ENCODE measurements at places on chromosomes 2 and 18. TPM values are rescaled to one million over a fixed set of nuclear protein-coding genes. Genes with fewer than 3 reads are reported as not detected.
A peak's percentile ranks its signal among the peaks of the same experiment; 100 is the strongest.

- no peaks in the 10 kb centered on the region for H3K36me3 ChIP-seq
- H3K27ac ChIP-seq: no peak overlapping the region
- H3K27me3 ChIP-seq: no peaks in the 10 kb centered on the region
- no peaks in the 10 kb centered on the region for H3K4me1 ChIP-seq
Observed at GRCh38 chr18:8359076-8359475, 250.2 kb upstream of the RAB12 start.

DNA sequence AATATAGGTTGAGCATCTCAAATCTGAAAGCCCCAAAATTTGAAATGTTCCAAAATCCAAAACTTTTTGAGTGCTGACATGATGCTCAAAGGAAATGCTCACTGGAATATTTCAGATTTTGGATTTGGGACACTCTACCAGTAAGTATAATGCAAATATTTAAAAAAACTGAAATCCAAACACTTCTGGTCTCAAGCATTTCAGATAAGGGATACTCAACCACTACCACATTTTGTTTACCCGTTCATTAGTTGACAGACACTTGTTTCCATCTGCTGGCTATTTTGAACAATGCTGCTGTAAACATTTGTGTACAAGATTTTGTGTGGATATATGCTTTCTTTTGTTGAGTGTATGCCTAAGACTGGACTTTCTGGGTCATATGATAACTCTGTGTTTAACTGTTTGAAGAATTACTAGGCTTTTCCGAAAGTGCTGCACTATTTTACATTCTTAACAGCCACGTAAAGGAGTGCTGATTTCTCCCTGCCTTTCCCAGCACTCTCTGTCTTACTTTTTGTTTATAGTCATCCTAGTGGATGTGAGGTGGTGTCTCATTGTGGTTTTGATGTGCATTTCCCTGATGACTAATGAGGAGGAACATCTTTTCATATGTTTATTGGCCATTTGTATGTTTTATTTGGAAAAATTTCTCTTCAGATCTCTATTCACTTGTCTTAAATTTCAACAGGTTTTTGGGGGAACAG, 19.5 kb upstream of the DCDC2C start:
- no peak overlapping the region for H3K4me3 ChIP-seq
- no peaks in the 10 kb centered on the region for H3K27me3 ChIP-seq
- H3K4me1 ChIP-seq: no peaks in the 10 kb centered on the region
- no peak for DNase-seq
- no peaks in the 10 kb centered on the region for H3K36me3 ChIP-seq
- no peak overlapping the region for H3K27ac ChIP-seq

GRCh38 chr18:22293417-22293816, 124.0 kb downstream of the GATA6 start:
- no peak overlapping the region for H3K27ac ChIP-seq
- no peak for DNase-seq
- H3K36me3 ChIP-seq: no peaks in the 10 kb centered on the region
- no peaks in the 10 kb centered on the region for H3K4me1 ChIP-seq

GRCh38 chr2:12722447-12723316, 5.9 kb downstream of the TRIB2 start:
- peak overlapping the region; percentile 79 for H3K4me3 ChIP-seq
- no peak for DNase-seq
- H3K27ac ChIP-seq: no peak overlapping the region
- peaks cover 14% of the 10 kb centered on the region for H3K27me3 ChIP-seq
- H3K4me1 ChIP-seq: peaks cover 98% of the 10 kb centered on the region

Gene IL36G
- total RNA-seq: not detected

DNA sequence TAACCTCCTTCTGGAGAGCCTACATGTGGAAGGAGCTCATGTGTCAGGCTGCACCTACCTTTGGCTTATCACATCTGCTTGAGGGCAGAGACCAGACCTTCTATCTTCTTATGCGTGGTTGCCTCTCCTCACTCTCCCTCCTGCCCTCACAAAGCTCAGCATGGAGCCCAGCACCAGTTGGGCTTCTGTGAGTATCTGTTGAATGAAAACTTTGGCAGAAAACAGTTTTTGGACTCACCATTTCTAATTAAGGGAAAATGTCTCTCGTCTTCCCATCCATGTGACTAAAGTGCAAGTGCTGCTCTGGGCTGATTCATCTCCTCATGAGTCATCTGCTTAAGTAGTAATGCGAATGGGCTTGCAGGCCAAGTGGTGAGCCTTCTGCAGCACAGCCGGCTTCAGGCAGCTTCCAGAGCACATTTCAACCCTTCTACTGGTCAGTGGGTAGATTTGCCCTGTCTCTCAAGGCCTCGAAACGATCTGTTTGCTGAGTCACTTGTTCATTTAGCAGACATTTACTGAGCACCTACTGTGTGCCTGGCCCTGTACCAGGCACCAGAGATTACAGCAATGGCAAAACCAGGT, 102.6 kb downstream of the VSNL1 start:
- H3K4me1 ChIP-seq: peaks cover 22% of the 10 kb centered on the region
- H3K4me3 ChIP-seq: no peak overlapping the region
- H3K27me3 ChIP-seq: no peaks in the 10 kb centered on the region
- H3K36me3 ChIP-seq: no peaks in the 10 kb centered on the region
- H3K27ac ChIP-seq: no peak overlapping the region

Gene SGPP2
- total RNA-seq: 2.2 TPM

DNA sequence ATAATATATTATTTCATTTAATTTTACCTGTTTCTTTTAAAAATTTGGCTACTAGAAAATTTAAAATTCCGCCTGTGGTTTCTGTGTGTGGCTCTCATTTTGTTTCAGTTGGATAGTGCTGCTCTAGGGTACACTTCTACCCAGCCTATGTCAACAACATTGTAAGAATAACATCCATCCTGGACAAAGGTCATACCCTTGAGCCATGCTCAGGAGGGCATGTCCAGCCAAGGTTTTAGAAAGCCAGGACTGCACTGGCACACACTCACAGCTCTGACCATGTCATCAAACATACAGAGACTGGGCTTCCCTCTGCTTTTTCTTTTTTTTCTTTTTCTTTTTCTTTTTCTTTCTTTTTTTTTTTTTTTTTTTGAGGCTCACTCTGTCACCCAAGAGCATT, 96.1 kb downstream of the CTIF start:
- DNase-seq: no peak
- H3K4me1 ChIP-seq: peaks cover 2% of the 10 kb centered on the region
- H3K27me3 ChIP-seq: no peaks in the 10 kb centered on the region
- H3K4me3 ChIP-seq: no peak overlapping the region
- no peaks in the 10 kb centered on the region for H3K36me3 ChIP-seq

DNA sequence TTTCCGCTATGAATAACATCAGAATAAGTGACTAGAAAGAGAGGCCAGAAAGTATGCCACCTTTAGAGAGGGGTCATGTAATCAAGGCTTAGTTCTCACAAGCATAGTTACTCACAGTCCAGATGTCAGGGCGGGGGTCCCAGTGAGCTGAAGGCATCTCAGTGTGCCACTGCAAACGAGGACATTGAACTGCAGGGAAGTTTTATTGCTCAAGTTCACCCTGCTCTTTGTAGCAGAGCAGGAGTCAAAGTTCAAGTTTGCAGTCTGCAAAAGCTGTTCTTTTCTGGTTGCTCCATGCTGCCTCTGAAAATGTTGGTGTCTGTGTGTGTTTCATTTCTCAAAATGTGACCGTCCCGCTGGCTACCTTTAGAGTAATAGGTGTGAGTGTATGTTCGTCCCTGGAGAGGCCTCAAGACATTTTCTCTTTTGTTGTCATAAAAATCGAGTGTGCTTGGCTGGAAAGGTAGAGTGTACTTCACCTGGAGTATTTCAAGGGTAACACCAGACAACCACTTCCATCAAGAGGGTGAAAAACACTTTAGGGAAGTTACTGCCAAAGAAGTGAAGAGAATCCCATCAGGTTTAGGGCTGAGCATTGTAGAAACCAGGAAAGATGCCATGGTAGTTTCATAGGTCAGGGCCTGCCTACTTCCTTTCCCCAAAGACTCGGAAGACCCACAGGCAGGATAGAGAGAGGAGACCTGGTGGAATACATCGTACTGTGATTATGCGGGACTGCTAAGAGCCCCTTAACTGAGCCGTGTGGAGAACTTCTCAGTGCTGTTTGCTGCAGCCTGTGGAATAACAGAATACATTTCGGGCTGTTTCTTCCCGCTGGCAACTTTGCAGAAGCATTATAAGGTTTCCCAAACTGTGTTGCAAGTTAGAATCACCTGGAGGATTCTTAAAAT, 89.9 kb downstream of the LYPD6 start:
- no peaks in the 10 kb centered on the region for H3K27me3 ChIP-seq
- H3K4me1 ChIP-seq: no peaks in the 10 kb centered on the region
- no peak overlapping the region for H3K4me3 ChIP-seq
- no peaks in the 10 kb centered on the region for H3K36me3 ChIP-seq
